Thyroid gland (tissue), 4 donors: ENCODE measurements at places on chromosomes 7 and 10. TPM values are rescaled to one million over a fixed set of nuclear protein-coding genes. Genes with fewer than 3 reads are reported as not detected.

- no peak for DNase-seq
These were observed 43.8 kb downstream of the ARL4A start for GRCh38 chr7:12731214-12731656.

The TMEM176B gene
- 10.4 TPM for total RNA-seq

The CACNB2 gene
- total RNA-seq, result 13.9 TPM

- DNase-seq, result no peak
These were observed 139.7 kb upstream of the ABCB5 start for GRCh38 chr7:20475756-20476155.

GRCh38 chr10:117710181-117710798 lies 167.7 kb downstream of the EMX2 start:
- DNase-seq, result no peak
